Activated T-helper 1 cell treated with anti-CD3 and anti-CD28 coated beads, Interleukin-12 subunit alpha, Interleukin-12 subunit beta, Interleukin-2, Interleukin-4 antibody, amounts not matched to agents 30 ng/mL and 10 ng/mL and 1 ng/mL, durations not matched to agents 14 hours and 24 hours and 36 hours (primary cell): ENCODE measurements at places on chromosomes 5 and 9. TPM values are rescaled to one million over a fixed set of nuclear protein-coding genes. Genes with fewer than 3 reads are reported as not detected.

- H3K27ac ChIP-seq = no peak overlapping the region
- H3K36me3 ChIP-seq = no peaks in the 10 kb centered on the region
- no peak for DNase-seq
- H3K4me1 ChIP-seq = no peaks in the 10 kb centered on the region
- H3K4me3 ChIP-seq = no peak overlapping the region
Measured at GRCh38 chr9:29439961-29440360, 1866.7 kb upstream of the C9orf72 start.

DNA sequence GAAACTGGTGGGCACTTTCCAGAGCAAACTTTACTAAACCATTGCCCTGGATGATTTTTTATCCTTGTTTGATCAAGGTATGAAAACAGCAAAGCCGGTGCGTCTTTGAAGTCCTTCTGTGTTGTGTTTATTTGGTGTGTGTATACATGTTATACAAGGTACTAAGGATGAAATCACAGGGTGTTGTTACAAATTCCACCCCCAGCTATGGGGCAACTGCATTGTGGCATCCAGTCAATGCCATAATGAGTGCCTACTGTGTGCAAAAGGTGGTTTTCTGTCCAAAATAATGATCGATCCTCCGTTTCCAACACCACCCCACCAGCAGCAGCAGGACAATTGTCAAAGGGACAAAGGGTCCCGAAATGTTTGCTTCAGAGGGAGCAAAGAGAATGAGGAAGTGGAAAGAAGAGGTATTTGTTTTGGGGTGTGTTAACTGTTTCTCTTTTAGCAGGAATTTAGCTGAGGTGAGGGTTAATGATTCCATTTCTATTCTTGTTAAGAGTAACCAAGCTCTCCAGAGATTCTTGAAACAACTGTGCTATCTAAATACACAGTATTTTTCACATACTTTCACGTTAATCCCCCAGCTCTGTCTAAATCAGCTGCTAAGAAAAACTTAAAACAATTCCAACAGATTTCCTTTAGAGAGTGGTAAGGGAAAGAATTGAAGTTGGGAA, 568.7 kb upstream of the KLF4 start:
- DNase-seq = no peak
- H3K27me3 ChIP-seq = no peaks in the 10 kb centered on the region
- H3K4me1 ChIP-seq = no peaks in the 10 kb centered on the region

The PLAC8L1 gene
- total RNA-seq = 0.37 and 0.99 TPM in 2 replicates

The NMUR2 gene
- not detected in 2 replicates for total RNA-seq

DNA sequence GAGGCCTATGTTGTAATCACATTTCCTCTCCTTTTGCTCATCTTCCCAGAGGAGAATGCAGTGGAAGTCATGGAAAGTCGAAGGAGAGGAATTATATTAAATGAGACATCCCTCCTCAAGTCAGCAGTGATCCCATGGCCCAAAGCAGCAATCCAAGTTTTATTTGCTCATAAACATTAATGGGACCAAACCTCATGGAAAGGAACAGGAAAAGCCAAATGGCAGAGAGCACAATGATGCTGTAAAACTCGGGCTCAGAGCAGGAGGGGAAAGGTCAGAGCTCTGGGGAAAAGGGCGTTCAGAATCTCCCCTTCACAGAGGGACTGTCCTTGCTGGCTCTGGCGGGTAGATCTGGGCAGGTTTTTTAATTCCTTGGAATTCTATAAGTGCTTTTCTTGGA, 175.8 kb downstream of the C5orf15 start:
- no peak overlapping the region for H3K4me3 ChIP-seq
- no peak overlapping the region for H3K27ac ChIP-seq
- H3K4me1 ChIP-seq = no peaks in the 10 kb centered on the region
- peaks cover 22% of the 10 kb centered on the region for H3K27me3 ChIP-seq
- no peaks in the 10 kb centered on the region for H3K36me3 ChIP-seq

GRCh38 chr5:149450199-149450598, 71.1 kb upstream of the IL17B start:
- H3K4me3 ChIP-seq = no peak overlapping the region
- no peak for DNase-seq
- H3K36me3 ChIP-seq = no peaks in the 10 kb centered on the region
- H3K4me1 ChIP-seq = no peaks in the 10 kb centered on the region
- no peak overlapping the region for H3K27ac ChIP-seq

DNA sequence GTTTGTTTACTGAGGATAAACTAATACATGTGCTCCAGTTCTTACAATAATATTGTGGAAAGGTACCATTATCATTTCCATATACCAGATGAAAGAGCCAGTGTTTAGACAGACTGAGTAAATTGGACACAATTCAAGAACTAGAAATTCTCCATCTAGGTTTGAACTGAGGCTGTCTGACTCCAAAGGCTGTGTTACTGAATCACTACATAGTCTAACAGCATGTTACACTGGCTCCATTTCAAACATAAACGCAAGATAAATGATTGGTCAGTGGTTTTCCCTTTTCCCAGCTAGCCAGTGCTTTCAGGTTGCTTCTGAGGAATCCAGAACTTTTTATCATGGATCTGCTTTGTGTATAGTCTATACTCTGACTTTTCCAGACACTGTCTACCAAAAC, 8.1 kb downstream of the SPDL1 start:
- no peak overlapping the region for H3K27ac ChIP-seq
- peaks cover 13% of the 10 kb centered on the region for H3K4me1 ChIP-seq

GRCh38 chr5:97838214-97838613, 655.2 kb upstream of the RIOK2 start:
- H3K27me3 ChIP-seq = no peaks in the 10 kb centered on the region
- peaks cover 6% of the 10 kb centered on the region for H3K4me1 ChIP-seq
- H3K36me3 ChIP-seq = no peaks in the 10 kb centered on the region
- no peak overlapping the region for H3K27ac ChIP-seq
- no peak for DNase-seq

GRCh38 chr9:36902861-36903524, 131.1 kb downstream of the PAX5 start:
- peaks cover 10% of the 10 kb centered on the region for H3K4me1 ChIP-seq
- peaks cover 5% of the 10 kb centered on the region for H3K27me3 ChIP-seq
- H3K4me3 ChIP-seq = no peak overlapping the region
- H3K27ac ChIP-seq = no peak overlapping the region
- H3K36me3 ChIP-seq = no peaks in the 10 kb centered on the region
- no peak for DNase-seq

GRCh38 chr5:133799571-133800237, 168.7 kb downstream of the C5orf15 start:
- H3K36me3 ChIP-seq = no peaks in the 10 kb centered on the region
- no peak overlapping the region for H3K4me3 ChIP-seq
- H3K4me1 ChIP-seq = no peaks in the 10 kb centered on the region
- no peak overlapping the region for H3K27ac ChIP-seq

DNA sequence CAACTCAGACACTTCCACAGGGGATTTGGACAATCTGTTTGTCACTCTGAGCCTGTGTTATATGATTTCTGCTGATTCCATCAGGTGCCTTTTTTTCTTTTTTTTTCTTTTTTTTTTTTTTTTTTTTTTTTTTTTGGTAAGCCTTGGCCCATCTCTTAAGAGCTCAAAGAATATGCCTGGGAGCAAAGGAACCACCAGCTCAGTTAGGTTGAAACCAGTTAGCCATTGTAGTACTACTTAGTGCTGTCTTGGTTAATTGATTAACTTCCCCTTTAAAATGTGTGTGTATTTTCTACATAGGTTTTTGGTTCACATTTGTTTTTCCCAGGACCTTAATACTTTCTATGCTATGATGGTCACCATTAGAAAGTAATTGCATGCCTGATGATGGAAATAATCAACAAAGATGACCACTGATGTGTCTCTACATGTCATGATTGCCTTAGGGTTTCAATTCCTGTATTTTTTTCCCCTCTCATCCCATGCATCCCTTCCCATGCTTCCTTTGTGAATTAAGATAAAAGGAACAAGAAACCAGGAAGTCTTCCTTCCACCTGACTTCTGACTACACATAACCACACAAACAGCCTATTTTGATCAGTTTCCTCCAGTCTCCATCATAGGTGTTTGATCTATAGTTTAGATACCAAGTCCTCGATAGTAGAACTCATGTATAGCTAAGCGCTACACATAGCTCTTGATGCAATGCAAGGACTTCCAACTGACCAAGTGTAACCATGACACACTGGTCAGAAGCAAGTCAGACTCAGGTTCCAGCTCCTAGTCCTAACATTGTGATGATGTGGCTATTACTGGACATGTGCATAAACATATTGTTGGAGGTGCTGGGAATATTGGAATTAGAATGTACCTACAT, 306.1 kb downstream of the EFNA5 start:
- no peaks in the 10 kb centered on the region for H3K27me3 ChIP-seq
- DNase-seq = no peak
- H3K4me1 ChIP-seq = no peaks in the 10 kb centered on the region
- H3K36me3 ChIP-seq = no peaks in the 10 kb centered on the region
- no peak overlapping the region for H3K4me3 ChIP-seq

DNA sequence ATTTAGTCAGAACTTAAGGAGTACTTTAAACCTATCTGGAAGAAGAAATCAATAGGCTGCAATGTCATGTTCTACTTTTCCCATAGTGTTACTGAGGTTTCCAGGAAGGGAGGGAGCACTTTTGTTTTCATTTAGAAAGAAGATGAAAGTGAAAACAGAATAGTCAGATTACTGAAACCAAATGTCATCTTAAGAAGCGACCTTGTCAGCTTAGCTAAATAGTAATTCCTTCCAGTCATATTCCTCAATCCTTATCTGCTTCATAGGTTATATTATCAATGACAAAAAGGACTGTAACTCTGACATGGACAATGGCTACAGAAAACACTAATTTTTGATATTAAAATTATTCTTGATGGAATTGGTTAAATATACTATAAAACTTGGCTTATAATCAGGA, 27.7 kb downstream of the SAR1B start:
- H3K36me3 ChIP-seq = peaks cover 42% of the 10 kb centered on the region
- peak overlapping the region; percentile 70 for H3K27ac ChIP-seq
- H3K4me1 ChIP-seq = peaks cover 62% of the 10 kb centered on the region
- H3K4me3 ChIP-seq = peak overlapping the region; percentile 57
- H3K27me3 ChIP-seq = no peaks in the 10 kb centered on the region

GRCh38 chr5:111585291-111585690, 73.0 kb upstream of the STARD4 start:
- DNase-seq = no peak
- no peaks in the 10 kb centered on the region for H3K27me3 ChIP-seq
- H3K4me3 ChIP-seq = no peak overlapping the region
- no peak overlapping the region for H3K27ac ChIP-seq

The PCDHAC2 gene
- not detected in 2 replicates for total RNA-seq

DNA sequence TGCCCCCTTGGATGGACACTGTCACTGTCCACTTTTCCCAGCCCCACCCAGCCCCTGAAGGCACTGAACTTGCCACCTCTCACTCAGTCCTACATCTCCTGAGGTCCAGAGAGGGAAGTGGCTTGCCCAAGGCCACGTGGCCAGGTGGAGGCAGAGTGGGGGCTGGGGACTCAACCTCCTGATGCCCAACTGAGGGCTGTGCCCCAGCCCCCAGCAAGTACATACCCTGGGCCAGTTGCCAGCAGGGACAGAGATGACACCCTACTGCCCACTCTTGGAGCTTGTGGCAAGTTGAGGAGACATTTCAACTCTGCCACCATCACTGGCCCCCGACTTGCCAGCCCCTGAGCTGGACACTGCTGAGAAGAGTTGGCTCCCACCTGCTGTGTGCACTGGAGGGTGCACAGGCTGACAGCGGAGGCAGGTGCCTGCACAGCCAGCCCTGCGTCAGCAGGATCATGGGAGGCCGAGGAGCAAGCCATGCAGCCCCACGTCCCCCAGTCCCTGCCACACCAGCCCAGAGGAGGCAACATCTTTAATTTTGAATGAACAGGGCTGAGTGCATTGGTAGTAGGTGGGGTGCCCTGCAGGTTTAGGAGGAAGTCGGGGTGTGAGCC, 39.4 kb downstream of the UNC5A start:
- H3K4me3 ChIP-seq = no peak overlapping the region
- no peaks in the 10 kb centered on the region for H3K36me3 ChIP-seq
- no peak for DNase-seq
- H3K27ac ChIP-seq = no peak overlapping the region

GRCh38 chr9:70438341-70438928, 24.0 kb upstream of the KLF9 start:
- H3K27ac ChIP-seq = peak overlapping the region; percentile 2
- H3K4me3 ChIP-seq = no peak overlapping the region

- peaks cover 3% of the 10 kb centered on the region for H3K36me3 ChIP-seq
- H3K4me3 ChIP-seq = no peak overlapping the region
- H3K4me1 ChIP-seq = no peaks in the 10 kb centered on the region
Measured at GRCh38 chr5:7397937-7398336, 2.0 kb downstream of the ADCY2 start.

The GRXCR2 gene
- total RNA-seq = not detected in 2 replicates

DNA sequence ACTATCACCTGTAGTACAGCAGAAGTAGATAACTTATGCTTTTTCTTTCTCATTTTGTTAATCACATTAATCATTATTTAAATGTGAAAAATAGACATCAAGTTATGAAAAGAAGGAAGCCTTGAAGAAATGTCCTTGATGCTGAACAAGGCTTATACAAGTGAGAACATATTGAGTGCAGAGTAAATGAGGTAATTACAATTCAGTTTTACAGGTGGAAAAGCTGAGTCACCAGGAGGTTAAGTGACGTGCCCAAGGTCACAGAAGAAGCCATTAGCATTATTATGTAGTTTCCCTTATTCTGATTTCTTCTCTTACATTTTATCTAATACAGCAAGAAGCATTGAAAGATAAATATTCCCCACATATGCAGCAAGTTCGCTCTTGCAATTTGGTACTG, 998.5 kb upstream of the CDH6 start:
- no peak for DNase-seq
- H3K36me3 ChIP-seq = no peaks in the 10 kb centered on the region
- H3K27ac ChIP-seq = no peak overlapping the region
- H3K4me3 ChIP-seq = no peak overlapping the region

DNA sequence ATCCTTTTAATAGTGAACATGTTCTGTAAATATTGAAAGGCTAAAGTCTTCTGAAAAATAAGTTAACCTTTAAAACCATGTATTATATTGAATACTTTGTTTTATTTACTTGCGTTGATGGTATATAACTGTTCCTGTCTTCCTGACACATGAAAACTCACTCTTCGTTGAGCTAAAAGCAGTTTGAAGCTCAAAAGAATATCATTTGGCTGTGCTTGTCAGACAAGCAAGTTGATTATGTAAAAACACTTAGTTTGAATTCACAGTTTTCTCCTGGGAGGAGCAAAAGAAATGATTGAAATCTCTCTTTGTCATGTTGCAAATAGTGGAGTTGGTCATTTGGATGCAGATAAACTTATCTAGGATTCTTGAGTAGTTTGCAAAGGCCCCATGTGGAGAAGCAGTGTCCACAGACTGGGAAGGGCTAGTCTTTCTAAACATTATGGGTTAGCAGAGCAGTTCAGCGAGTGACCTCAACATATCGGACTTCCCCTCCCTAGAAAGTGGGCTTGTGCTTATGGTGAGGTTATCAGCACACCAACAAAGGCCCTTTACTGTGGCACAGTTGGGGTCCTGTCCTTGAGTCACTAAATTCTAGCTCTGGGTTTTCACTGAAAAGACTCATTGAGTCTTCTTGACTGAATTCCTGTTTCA, 290.4 kb downstream of the CSNK1G3 start:
- no peak overlapping the region for H3K27ac ChIP-seq
- no peaks in the 10 kb centered on the region for H3K27me3 ChIP-seq
- H3K36me3 ChIP-seq = no peaks in the 10 kb centered on the region
- no peak for DNase-seq
- no peaks in the 10 kb centered on the region for H3K4me1 ChIP-seq
